ENCODE measurements at places on chromosomes 4 and X. TPM values are rescaled to one million over a fixed set of nuclear protein-coding genes. Genes with fewer than 3 reads are reported as not detected.

Gene POU3F4
- total RNA-seq: not detected

GRCh38 chr4:57691370-57691769 is 581.2 kb upstream of the IGFBP7 start:
- H3K4me3 ChIP-seq: no peak overlapping the region
- DNase-seq: no peak
- no peaks in the 10 kb centered on the region for H3K4me1 ChIP-seq
- no peaks in the 10 kb centered on the region for H3K36me3 ChIP-seq
- no peaks in the 10 kb centered on the region for H3K27me3 ChIP-seq

Gene MAGEA2B
- total RNA-seq: not detected

- H3K27ac ChIP-seq: no peak overlapping the region
- H3K36me3 ChIP-seq: no peaks in the 10 kb centered on the region
- H3K4me1 ChIP-seq: no peaks in the 10 kb centered on the region
- DNase-seq: peak; percentile 35
- peaks cover 5% of the 10 kb centered on the region for H3K27me3 ChIP-seq
These were observed 103.0 kb downstream of the SYNPO2 start for GRCh38 chr4:118991686-118992085.

DNA sequence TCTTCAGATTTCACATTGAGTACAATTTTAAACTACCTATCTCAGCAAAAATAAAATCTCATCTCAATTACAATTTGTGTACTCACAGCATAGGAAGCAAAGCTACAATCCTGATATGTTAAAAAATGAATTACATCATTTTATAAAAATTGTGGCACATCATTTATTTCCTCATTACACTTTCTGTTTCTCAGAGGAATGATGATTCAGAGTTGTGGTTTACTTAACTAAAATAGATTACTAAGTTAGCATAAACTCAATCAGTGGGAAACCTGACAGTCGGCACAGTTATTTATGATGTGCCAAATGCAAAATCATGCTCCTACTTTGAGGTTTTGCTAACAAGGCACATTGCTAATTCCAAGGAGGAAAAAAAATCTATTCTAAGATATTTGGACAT is 325.0 kb downstream of the FBXO8 start:
- DNase-seq: no peak
- H3K27me3 ChIP-seq: no peaks in the 10 kb centered on the region
- no peaks in the 10 kb centered on the region for H3K36me3 ChIP-seq
- no peak overlapping the region for H3K27ac ChIP-seq

Gene CT47B1
- not detected for total RNA-seq

Gene CXorf65
- total RNA-seq: 17.9 TPM

Gene EFHC2
- not detected for total RNA-seq

Gene POF1B
- total RNA-seq: 0.07 TPM

GRCh38 chr4:56959100-56959499 is 18.3 kb downstream of the NOA1 start:
- H3K36me3 ChIP-seq: peaks cover 19% of the 10 kb centered on the region
- DNase-seq: no peak
- H3K27me3 ChIP-seq: no peaks in the 10 kb centered on the region
- no peaks in the 10 kb centered on the region for H3K4me1 ChIP-seq
- no peak overlapping the region for H3K27ac ChIP-seq

Gene MAP3K15
- total RNA-seq: 0.31 TPM

Gene PGAM4
- total RNA-seq: 0.79 TPM

Gene PRIMPOL
- total RNA-seq: 14.7 TPM

- H3K4me1 ChIP-seq: peaks cover 9% of the 10 kb centered on the region
- no peaks in the 10 kb centered on the region for H3K36me3 ChIP-seq
These were observed 3.1 kb upstream of the CDKL5 start for GRCh38 chrX:18422325-18422724.

GRCh38 chrX:71170660-71171059 is 26.0 kb downstream of the NLGN3 start:
- DNase-seq: no peak
- no peak overlapping the region for H3K4me3 ChIP-seq
- H3K27ac ChIP-seq: no peak overlapping the region
- peaks cover 7% of the 10 kb centered on the region for H3K4me1 ChIP-seq
- H3K27me3 ChIP-seq: no peaks in the 10 kb centered on the region

DNA sequence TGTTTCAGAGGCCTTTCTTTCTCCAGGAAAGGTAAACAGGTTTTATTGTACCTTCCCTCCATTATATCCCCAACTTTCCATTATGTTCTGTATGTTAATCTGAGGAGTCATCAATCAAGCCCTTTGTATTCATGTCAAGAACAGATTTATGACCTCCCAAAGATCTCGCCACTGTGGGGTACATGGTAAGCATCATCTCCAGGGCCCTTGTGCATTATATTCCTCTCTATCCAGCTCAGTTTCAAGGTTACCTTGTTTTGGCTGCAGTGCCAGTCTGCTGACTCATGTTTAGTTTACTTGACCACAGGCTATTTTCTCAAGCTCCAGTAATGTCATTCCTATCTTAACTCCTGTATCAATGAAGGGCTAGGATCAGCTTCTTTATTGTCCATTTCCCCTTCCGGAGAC is 125.1 kb upstream of the FRMPD4 start:
- H3K27ac ChIP-seq: no peak overlapping the region
- no peaks in the 10 kb centered on the region for H3K27me3 ChIP-seq
- no peaks in the 10 kb centered on the region for H3K4me1 ChIP-seq
- no peak for DNase-seq
- H3K36me3 ChIP-seq: no peaks in the 10 kb centered on the region
- H3K4me3 ChIP-seq: no peak overlapping the region

- no peak overlapping the region for H3K4me3 ChIP-seq
- no peaks in the 10 kb centered on the region for H3K36me3 ChIP-seq
- H3K4me1 ChIP-seq: peaks cover 2% of the 10 kb centered on the region
- H3K27me3 ChIP-seq: no peaks in the 10 kb centered on the region
- no peak overlapping the region for H3K27ac ChIP-seq
These were observed 59.4 kb downstream of the LCORL start for GRCh38 chr4:17962171-17962570.

DNA sequence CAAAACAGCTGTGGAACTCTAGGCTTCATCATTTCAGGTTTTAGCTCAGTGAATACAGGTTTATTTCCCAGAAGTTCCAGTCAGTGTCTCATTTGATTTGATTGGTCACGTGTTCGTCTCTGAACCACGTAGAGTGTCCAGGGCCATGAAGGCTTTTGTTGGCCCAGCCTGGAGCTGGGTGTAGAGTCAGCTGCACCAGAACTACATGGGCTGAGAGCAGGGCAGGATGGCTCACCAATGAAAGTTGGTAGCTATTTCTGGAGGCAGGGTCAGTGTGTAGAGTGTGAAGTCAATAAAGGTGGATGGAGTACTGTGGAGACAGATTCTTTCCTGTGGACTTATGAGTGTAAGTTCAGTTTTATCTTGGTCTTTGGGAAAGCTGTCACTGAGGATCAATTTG is 43.0 kb upstream of the IGFBP7 start:
- no peaks in the 10 kb centered on the region for H3K36me3 ChIP-seq
- H3K27ac ChIP-seq: no peak overlapping the region
- DNase-seq: no peak
- H3K27me3 ChIP-seq: peaks cover 6% of the 10 kb centered on the region
- H3K4me1 ChIP-seq: no peaks in the 10 kb centered on the region

DNA sequence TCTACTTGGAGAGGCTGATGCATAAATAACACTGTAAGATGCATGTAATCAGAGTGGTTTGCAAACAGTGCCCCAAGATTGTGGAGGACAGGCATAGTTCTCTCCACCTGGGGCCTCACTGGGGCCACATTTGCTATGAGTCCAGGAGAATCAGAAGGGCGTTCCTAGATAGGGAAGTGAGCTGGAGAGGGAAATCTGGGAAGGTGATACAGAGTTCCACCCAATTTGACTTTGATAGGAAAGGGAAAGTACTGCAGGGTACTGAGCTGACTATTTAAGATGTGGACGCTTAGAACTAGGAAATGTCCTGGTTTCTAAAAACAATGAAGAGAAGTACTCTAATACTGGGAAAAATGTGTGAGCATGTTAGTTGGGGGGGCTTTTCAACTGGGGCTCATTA is 33.9 kb downstream of the FAM9C start:
- peaks cover 55% of the 10 kb centered on the region for H3K4me1 ChIP-seq
- no peak for DNase-seq
- H3K4me3 ChIP-seq: no peak overlapping the region
- H3K27me3 ChIP-seq: no peaks in the 10 kb centered on the region

Gene H2BW2
- total RNA-seq: not detected

DNA sequence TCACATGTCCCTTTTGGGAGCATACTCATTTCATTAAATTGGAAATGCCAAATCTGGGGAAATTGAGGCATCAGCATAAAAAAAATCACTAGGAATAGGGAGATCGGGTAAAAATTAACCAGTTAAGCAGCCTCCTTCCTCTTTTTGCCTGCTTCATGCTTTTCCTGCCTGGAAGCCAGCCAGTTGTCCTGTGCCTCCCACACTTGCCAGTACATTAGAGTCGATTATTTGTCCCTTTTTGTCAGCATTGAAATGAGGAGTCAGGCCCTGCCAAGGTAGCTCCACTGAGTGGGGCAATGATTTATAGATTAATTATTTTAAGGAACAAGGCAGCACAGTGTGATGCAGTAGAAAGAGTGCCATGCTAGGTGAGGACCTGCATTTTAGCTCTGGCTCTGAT is 55.3 kb downstream of the SH2D1A start:
- DNase-seq: no peak
- no peaks in the 10 kb centered on the region for H3K27me3 ChIP-seq
- H3K36me3 ChIP-seq: no peaks in the 10 kb centered on the region
- H3K4me3 ChIP-seq: no peak overlapping the region

Gene DDX60
- total RNA-seq: 17.6 TPM

Gene TRIM75
- not detected for total RNA-seq

DNA sequence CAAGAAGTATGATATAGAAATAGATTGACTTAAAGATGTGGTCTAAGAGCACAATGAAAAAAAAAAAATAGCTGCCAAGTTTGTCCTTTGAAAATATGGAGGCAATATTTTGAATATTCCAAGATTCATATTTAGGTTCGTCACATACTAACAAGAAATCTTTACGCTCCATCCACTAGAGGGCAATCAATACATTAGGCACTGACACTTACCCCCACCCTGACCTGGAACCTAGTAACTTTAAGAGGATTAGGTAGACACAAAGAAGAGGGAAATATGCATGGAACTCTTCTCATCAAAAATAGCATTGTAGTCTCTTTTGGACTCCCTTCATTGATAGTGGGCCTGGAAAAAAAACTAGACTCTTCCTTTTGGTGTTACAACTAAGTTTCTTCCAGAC is 1108.1 kb downstream of the PCDH19 start:
- H3K36me3 ChIP-seq: no peaks in the 10 kb centered on the region
- no peak overlapping the region for H3K27ac ChIP-seq
- no peak for DNase-seq

DNA sequence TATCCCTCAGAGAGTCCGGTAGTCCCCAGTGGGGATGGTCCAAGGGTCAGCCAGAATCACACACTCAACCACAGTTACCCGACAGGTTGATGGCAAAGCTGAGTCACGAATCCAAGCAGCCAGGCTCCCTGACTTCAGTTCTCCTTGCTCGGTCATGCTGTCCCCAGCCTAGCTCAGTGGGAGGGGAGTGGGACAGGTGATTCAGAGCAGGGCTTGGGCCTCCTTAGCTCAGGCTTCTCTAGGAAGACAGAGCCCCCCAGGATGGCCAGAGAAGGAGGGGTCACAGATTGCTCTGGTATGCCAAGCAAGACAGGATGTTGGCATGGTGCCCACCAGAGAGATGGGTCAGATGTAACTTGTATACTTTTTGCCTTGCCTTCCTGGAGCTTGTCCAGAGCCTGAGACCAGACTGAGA is 66.5 kb downstream of the EFNB1 start:
- H3K4me1 ChIP-seq: no peaks in the 10 kb centered on the region
- H3K27me3 ChIP-seq: no peaks in the 10 kb centered on the region
- no peak overlapping the region for H3K27ac ChIP-seq
- H3K36me3 ChIP-seq: no peaks in the 10 kb centered on the region

GRCh38 chr4:137823007-137823406 is 290.7 kb upstream of the PCDH18 start:
- DNase-seq: no peak
- no peaks in the 10 kb centered on the region for H3K36me3 ChIP-seq
- H3K4me3 ChIP-seq: no peak overlapping the region
- no peak overlapping the region for H3K27ac ChIP-seq
- no peaks in the 10 kb centered on the region for H3K4me1 ChIP-seq
- no peaks in the 10 kb centered on the region for H3K27me3 ChIP-seq

DNA sequence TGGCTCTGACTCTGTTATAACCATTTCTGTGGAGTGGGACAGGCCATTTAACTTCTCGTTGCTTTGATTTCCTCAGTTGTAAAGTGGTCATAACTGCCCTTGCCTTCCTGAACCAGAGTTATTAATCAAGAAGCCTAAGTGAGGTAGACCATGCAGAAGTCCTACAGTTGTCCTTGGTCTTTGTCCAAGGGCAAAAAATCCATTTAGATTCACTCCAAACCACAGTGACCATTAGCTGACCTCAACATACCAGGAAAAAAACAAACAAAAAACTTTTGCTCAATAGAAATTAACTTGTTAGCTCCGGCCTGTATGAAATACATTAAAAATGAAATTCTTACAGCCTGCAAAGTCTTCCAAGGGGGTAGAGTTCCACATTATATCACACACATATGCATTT is 52.7 kb downstream of the TBC1D9 start:
- no peaks in the 10 kb centered on the region for H3K36me3 ChIP-seq
- peaks cover 8% of the 10 kb centered on the region for H3K27me3 ChIP-seq
- H3K4me1 ChIP-seq: no peaks in the 10 kb centered on the region
- DNase-seq: no peak

DNA sequence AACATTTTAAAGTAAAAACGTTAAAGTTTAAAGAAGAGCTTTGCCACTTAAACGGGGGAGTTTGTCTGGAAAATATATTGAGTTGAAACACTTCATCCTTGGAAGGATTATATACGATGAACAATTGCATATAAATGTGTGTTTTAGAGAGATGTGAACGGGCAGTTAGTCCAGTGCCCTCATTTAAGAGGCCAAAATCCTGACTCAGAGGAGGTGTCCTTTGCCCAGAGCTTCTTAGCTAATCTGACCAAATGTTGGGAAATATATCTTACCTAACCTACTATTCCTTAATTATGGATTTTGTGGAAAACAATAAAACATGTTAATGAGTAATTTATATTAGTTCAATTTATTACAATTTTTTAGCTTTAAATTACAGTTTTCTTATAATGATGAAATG is 327.2 kb upstream of the DIPK2B start:
- DNase-seq: no peak
- peaks cover 2% of the 10 kb centered on the region for H3K27me3 ChIP-seq
- peaks cover 3% of the 10 kb centered on the region for H3K4me1 ChIP-seq
- H3K4me3 ChIP-seq: no peak overlapping the region

Gene CCDC158
- total RNA-seq: not detected

GRCh38 chr4:123856689-123857545 is 460.3 kb downstream of the SPRY1 start:
- H3K27me3 ChIP-seq: peaks cover 2% of the 10 kb centered on the region
- no peaks in the 10 kb centered on the region for H3K36me3 ChIP-seq
- DNase-seq: no peak
- no peaks in the 10 kb centered on the region for H3K4me1 ChIP-seq
- no peak overlapping the region for H3K4me3 ChIP-seq

Gene RBM47
- 13.0 TPM for total RNA-seq

GRCh38 chrX:99480728-99481127 is 929.3 kb downstream of the PCDH19 start:
- no peaks in the 10 kb centered on the region for H3K27me3 ChIP-seq
- H3K36me3 ChIP-seq: no peaks in the 10 kb centered on the region
- H3K27ac ChIP-seq: no peak overlapping the region
- no peak overlapping the region for H3K4me3 ChIP-seq

Data from activated CD4-positive, alpha-beta T cell treated with anti-CD3 and anti-CD28 coated beads, Interleukin-2, amount 10 ng/mL, durations not matched to agents 24 days and 14 days (primary cell).